ENCODE measurements at places on chromosomes 5 and 9. TPM values are rescaled to one million over a fixed set of nuclear protein-coding genes. Genes with fewer than 3 reads are reported as not detected.

ZNF366 gene
- total RNA-seq, result not detected

- DNase-seq, result no peak
Observed at GRCh38 chr5:36712706-36713105, 106.3 kb downstream of the SLC1A3 start.

DNA sequence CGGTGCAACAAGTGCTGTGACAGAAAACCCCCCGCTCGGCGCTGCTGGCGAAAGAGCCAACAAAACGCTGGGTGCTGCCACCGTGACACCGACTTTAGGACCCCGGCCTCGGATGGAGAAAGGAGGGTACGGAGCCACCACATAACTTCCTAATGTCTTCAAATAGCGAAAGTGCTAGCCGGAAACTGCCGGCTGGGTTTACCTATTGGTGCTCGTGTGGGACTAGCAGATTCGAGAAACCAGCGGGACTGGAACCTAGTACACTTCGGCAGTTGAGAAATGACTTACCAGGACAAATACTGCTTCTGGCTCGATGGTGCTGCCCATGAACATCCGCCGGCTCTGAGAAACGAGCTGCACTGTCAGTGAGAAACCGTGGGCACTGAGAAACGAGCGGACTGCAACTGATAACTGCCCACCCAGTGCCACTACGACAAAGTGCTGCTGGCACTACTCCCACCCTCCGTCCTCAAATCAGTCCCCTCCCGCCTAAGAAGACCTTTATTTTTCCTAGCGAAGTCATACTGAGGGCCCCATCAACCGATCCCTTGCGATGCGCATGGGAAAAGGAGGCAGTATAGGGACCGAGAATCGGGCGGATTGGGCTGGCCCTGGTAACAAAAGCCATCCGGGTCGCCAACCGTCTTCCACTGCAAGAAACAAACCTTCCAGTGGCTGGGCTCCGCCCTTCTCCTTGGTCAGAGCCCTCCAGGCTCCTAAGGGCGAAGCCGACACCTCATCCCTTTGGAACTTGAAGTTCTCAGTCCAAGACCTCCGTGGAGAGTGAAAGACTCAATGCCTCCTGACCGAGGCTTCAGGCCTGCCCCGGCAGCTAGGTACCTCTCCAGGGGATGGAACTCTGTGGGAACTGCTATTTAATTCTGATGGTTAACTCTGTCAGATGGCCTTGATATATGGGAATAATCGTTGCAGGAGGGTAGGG is 27.0 kb upstream of the ANXA2R start:
- peak; percentile 88 for DNase-seq

GRCh38 chr5:24714746-24715145 is 70.0 kb upstream of the CDH10 start:
- DNase-seq, result no peak

TJP2 gene
- 18.3 TPM for total RNA-seq

Data from RPMI7951 (cell line).